ENCODE measurements at places on chromosomes 4 and X.

DNA sequence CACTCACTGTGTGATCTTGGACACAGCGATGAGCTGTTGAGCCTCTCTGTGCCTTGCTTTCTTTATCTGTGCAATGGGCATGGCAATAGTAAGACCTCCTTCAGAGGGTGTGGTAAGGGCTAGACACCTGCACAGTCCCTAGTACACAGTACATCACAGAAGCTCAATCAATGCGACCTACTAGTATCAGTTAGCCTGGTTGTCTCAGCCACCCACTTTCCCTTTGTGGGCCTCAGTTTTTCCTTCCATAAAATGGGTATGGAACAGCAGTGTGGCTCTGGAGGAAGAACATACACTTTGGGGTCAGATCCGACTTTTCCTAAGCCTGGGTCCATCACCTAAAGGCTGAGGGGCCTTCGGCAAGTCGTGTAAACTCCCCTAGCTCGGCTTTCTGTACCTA lies 3.5 kb upstream of the HTRA3 start:
- no peak for DNase-seq

DNA sequence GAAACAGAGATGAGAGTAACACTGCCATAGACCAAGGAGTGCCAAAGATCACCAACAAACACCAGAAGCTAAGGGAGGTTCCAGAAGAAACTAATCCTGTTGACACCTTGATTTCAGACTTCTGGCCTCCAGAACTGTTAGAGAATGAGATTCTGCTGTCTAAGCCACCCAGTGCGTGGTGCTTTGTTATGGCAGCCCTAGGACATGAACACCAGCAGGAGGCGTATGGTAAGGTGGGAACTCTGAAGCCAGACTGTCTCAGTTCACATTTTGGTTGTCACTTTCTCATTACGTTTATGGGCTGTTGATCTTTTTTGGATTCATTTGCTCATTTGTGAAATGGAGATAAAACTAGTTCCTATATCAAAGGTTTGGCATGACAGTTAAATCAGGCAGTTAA lies 142.9 kb downstream of the DCHS2 start:
- no peak for DNase-seq

GRCh38 chr4:159451006-159451405 lies 348.1 kb downstream of the RAPGEF2 start:
- DNase-seq, result no peak

GRCh38 chr4:169723207-169723965 lies 34.4 kb downstream of the HPF1 start:
- DNase-seq, result no peak
